ENCODE measurements at places on chromosomes 11 and 22.

DNA sequence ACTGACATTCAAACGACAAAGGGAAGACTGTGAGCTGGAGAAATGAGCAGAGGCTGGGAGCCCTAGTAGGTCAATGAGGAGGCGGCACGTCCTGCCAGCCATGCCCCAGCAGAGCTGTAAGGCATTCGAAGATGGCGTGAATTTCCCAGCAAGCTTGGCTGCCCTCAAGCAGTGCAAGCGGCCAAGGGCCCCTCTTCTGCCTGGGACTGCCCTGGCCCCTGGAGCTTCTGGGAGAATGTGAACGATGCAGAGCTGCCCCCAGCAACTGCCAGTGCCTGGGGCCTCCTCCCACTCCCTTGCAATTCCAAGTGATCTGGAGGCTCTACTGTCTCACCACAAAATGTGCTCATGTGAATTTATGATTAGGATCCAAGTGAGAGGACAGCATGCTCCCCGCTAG lies 4.3 kb downstream of the PPM1F start:
- no peak for DNase-seq

DNA sequence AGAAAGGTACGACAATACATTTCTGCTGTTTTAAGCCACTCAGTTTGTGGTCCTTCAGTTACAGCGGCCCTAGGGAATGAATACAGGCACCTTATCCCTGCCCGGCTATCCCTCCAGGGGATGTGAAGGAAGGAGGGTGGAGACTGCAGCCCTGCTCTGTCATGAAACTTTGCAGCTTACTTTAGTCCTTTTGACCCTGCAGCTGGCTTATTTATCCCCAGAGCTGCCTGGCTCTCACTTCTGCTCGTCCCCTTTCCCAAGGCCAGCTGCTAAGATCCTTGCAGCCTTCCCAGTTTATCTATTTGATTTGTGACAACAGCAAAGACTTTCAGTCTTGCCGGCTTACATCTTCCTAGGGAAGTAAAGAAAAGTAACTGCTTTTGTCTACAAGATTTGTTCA lies 55.2 kb downstream of the SC5D start:
- no peak for DNase-seq

- no peak for DNase-seq
These were observed 489.9 kb upstream of the RAG2 start for GRCh38 chr11:37087650-37088572.

DNA sequence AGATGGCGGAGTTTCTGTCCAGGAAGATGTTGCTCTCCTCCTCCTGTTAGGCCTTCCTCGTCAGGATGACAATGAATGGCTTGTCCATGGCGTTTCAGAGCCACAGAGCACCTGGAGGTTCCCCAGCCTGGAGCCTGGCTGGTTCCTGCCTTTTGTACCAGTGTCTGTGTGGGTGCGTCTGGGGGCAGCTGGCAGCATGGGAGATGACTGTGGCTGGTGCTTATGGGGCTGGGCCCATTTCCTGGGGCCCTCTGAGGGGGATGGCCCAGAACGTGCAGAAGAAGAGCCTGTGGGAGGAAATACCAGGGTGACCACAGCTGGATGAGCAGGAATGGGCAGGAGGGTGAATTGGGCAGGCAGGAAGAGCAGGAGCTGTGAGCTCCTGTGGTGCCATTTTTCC lies 6.7 kb downstream of the SLC37A2 start:
- no peak for DNase-seq

DNA sequence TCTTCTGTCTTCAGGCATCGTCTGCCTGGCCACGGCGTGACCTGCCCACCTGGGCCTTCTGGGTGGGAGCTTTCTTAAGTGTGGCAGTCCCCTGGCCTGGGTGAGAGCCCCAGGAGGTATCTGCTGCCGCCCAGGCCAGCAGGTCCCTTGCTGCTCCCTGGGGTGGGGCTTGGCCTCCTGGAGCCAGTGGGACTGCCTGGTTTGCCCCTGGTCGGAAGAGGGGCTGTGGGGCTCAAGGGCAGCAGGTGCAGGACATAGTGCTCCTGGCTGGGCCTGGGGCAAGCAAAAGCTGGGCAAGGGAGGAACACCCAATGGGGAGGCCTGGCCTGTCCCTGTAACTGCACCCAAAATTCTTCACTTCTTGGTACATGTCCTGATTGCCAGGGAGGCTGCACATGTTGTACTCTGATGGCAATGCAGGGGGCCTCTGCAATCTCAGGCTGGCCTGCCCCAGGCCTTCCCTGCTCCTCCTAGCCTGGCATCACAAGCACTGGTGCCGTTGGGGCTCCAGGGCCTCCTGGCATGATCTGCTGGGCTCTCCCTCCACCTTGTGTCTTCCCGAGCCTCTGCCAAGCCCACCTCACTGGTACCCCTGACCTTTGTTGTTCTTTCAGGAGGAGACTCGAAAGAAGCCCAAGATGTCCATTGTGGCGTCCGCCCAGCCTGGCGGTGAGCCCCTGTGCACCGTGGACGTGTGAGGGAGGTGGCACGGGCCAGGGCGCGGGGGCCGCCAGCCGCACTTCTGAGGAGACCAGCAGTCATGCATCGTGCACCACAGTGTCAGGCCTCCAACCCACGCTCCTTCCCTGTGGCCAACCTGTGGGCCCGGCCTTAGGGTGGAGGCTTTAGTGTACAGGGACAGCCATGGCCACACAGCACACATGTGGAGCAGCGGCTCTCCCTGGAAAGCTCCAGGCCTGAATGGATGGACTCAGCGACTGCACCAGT lies 6.2 kb upstream of the RANBP1 start:
- no peak for DNase-seq

DNA sequence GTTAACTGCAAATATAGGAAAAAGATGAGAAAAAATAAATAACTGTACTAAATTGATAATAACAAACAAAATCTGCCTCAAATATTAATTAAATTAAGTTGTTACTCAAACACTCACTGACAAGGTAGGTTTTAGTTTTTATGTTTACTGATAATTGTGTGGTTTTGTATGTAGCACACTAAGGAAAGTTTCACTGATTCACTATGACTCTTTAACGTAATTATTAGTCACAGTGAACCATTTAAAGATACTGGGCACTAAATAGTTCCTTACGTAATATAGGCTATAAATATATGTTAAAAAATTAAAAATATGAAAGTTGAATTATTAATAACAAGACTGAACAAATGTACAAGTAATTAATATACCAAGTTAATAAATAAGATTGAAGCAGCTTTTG lies 2330.0 kb upstream of the RAG2 start:
- no peak for DNase-seq

- no peak for DNase-seq
These were observed 157.5 kb downstream of the WNT11 start for GRCh38 chr11:76048763-76049162.

GRCh38 chr11:8026982-8027381 lies 39.8 kb downstream of the EIF3F start:
- DNase-seq: no peak

GRCh38 chr11:70502677-70503467 lies 104.5 kb downstream of the CTTN start:
- no peak for DNase-seq

DNA sequence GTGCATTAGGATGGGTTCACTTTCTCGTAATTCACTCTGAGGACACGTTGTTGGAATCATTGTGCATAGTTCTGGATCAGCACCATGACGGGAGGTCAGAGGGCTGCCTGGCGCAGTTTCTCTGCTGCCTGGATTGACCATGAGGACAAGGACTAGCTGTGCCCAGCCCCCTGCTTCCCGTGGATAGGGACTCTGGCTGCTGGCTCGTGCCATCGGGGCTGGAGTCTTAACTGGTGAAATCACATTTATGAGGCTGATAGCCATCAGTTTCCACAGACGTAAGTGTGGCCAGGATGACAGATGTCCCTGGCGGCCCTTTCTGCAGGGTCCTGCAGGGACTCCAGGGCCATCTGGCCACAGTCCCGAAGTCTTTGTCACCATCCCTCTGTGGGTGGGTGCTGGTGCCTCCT lies 24.1 kb upstream of the GRAMD4 start:
- DNase-seq: no peak

DNA sequence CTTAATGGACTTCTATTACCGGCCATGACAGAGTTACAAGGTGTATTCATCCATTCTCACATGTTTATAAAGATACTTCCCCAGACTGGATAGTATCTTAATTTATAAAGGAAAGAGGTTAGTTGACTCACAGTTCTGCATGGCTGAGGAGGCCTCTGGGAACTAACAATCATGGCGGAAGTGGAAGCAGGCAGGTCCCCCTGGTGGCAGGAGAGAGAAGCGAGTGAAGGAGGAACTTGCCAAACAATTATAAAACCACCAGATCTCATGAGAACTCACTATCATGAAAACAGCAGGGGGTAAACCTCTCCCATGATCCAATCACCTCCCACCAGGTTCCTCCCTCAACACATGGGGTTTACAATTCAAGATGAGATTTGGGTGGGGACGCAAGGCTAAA lies 170.0 kb upstream of the PDGFD start:
- DNase-seq: no peak

DNA sequence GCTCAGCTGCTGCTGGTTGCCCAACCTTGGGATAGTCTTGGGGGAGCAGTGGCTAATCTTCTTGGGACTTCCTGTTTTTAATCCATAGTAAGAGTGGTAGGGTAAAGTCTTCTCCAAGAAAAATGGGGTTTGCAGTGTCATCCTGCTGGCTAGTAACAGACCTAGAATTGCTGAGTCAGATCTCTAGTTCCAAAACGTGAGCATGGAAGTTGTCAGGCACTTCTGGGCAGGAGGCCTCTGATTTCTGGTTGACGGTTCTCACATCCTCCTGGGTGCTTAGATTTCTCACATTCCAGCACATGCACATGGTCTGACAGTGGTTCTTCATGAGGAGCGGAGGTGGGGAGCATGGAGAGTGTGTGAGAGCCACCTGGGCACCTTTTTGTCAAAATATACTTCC lies 410.0 kb downstream of the OPCML start:
- no peak for DNase-seq

- no peak for DNase-seq
These were observed 216.5 kb downstream of the NAV2 start for GRCh38 chr11:19929147-19929546.

DNA sequence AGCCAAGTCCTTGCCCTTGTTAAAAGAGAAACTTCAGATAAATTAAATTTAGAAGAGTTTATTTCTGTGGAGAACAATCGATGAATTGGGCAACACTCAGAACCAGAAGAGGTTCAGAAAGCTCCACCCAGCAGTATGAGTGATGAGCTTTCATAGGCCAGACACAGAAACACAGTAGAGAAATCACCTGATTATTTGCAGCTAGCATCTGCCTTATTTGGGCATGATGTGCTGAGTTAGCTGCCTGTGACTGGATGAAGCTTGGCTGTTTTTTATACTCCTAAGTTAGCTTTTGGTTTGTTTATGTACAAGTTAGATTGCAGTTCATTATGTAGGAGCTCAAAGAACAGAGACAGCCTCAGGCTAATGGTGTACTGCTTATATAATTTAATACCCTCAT lies 269.5 kb upstream of the SESN3 start:
- DNase-seq: no peak

DNA sequence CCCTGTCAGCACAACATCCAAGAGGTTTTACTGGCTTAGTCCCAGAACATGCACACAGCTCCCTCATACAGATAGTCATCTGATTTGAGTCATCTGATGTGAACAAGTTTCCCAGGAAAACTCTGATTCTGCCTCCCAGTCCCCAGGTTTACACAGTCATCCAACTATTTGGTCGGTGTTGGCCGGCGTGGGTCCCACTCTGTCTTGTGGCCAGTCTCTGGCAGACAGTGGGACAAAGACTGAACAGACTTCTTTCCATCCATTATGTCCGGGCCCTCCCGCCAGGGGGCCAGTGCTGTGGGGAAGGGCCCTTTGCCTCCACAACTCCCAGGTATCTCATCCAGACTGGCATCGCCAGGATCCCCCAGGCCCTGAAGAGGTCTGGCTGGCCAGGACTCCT lies 60.0 kb downstream of the BTG4 start:
- DNase-seq: no peak

DNA sequence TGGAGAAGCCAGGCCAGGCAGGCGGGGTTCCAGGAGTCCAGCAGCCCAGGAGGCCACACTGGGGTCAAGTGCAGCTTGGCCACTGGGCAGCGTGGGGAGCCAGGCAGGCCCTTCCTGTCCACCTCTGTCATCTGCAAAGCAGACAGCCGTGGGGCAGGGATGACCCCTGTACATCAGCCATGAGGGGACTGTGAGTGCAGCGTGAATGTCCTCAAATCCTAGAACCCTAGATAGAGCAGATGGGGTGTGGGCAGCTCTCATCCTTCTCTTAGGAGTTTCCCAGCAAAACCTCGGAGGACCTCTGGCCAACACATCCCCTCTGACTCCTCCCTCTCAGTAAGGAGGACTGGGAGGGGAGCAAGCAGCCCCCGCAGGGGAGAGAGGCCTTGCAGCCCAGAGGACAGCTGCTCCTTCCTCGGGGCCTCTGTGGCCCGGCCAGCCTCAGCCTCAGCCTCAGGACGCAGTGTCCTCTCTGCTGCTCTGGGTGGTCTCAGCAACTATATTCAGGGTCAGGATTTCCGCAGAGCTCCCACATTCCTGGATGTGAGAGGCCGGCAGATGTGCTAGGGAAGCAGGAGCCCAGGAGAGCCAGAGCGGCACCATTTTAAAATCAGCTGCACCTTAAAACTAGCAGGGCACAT lies 820.5 kb downstream of the BRD1 start:
- DNase-seq: no peak

- DNase-seq: no peak
These were observed 497 bp upstream of the SSRP1 start for GRCh38 chr11:57336111-57336666.

DNA sequence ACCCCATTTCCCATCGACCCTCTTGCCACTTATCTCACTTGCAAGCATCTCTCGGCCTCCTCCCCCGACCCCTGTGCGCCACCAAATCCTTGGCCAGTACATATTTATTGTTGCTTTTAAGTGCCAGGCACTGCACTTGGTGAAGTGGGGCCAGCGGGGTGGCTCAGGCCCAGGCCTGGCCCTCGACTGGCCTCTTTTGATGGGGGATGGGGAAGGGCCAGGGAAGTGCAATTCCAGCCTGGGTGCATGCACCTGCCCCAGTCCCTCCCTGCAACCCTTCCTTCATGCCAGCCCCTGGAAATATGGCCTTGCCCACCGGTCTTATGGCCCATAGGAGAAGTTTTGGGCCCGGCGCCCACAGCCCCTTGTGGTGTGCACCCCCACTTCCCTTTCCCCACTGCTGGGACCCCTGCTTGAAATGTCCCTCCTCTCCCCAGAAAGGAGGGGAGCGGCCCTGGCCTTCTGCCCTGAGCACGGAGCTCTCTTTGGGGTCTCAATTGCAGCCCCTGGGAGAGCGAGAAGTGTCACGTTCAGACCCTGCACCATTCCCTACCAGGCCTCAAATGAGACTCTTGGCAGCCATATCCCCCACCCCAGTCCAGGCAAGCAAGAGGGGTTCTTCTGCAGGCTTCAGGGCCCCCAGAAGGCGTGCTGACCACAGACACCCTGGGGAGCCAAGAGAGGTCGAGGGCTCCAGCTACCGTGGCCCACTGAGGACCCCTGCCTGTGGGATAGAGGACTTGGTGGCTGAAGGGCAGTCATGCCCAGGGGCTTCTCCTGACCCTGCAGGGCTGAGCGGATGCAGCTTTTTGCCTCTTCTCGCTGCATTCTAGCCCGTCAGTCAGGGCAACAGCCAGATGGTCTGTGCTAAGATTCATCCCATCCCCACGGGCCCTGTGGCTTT lies 961 bp downstream of the SUSD2 start:
- no peak for DNase-seq

DNA sequence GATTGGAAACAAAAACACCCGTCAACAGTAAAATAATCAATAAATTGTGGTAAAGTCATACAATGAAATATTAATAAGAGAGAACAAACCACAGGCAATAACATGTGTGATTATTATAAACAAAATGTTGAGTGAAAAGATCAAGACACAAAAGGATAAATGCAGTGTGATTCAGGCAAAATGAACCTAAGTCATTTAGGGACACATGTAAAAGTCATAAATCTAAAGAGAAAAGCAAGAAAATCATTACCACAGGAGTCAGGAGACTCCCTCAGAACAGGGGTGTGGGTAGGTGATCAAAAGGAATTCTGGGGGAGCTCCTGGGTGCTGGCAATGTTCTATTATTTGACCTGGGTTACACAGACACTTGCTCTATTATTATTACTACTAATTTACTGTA lies 47.9 kb upstream of the PPP2R1B start:
- no peak for DNase-seq
